ENCODE measurements at places on chromosomes 11 and 22.

DNA sequence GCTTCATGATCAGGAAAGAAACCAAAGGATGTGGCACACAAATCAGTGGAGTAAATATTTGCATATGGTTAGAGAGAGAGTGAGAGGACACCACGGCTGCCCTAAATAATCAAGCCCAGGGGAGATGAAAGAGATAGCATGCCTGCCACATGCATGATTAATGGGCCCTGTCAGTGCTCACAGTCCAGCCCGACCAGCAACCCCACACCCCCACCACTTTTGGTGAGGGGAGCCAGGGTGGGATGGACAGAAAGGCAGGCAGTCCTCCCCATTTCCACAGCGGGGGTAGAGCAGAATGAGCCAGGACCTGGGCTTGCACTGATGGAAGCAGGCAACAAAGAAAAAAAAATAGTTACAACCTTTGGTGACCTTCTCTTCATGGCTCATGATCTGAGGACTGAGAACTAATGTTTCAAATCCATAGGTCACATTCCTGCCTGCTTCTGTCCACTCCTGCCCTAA, 545.0 kb downstream of the ETS1 start:
- DNase-seq: no peak

GRCh38 chr22:47325249-47325648, 562.8 kb downstream of the TBC1D22A start:
- no peak for DNase-seq

DNA sequence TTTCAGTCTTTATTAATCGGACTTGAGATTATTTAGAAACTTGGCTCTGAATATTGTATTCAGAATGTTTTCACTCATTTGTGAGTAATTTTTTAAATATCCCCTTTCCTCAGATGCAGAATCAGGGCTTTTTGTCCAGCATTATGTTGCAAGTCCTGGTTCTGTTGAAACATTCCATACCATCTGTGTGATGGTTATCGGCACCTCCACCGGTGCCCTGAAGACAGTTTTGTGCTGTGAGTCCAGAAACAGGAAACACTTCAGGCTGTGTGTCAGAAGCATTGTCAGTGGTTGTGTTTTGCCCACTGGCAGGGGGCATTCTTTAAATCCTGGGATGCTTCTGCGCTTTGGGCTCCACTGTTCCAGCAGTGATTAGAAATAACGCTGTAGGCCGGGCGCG, 20.4 kb downstream of the CDPF1 start:
- DNase-seq: no peak

GRCh38 chr11:119085437-119085847, 761 bp downstream of the HMBS start:
- no peak for DNase-seq

DNA sequence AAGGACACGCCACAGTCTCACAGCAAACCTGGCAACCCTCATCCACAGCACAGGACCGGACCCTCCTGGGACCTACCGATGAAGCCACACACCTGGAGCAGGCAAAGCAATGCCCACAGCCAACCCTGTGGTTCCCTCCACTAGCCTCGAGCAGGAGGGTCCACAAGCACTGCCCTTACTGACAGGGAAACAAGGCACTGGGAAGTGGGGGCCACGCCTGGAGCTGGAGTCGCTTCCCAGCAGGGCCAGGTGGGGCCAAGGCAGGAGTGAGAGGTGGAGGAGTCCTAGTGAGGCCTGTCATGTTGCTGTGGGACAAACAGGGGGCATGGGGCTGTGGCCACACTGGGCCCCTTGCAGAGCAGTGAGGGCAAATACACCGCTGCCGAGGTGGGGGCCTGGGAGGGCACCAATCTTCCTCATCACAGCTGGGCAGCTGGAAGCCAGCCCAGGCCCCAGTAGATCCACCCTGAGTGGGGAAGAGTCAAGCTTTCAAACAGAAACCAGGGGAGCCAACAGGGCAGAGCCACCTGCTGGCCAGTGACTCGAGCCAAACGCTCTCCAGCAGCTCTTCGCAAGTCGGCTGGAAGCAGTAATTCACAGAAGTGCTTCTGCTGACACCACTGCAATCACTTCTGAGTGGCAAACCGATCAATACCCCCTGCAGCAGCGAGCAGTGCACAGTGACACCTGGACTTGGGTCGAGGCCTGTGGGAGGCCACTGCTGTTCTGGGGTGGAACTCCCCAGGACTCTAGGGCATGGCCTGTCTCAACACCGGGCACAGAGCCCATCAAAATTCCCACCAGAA, 13.7 kb downstream of the SULT4A1 start:
- DNase-seq: no peak

- DNase-seq: no peak
Measured at GRCh38 chr11:35021589-35021988, 105.2 kb downstream of the PDHX start.

GRCh38 chr22:50269970-50270665, at the start of gene MAPK11:
Gene MAPK11, minus strand, starts transcription at chr22:50270380. Its CDS starts 88 bp downstream, at chr22:50270292.
- DNase-seq: no peak

DNA sequence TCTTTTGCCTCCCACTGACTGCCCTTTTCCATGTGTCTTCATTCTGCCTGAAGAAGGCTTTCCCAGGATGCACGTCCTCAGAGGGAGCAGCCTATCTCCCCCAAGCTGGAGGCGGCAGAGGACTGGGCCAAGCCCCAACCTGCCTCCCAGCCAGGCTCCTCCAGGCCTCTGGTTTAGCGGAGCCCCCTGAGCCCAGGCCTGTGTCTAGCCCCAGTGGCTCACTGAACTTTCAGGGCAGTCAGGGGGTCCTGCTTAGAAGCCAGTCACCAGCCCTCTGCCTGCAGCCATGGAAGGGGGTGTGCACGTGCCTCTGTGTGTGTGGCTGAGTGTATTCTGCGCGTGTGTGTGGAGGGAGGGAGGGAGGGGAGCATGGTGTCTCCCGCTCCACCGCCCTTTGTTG, 10.4 kb upstream of the GRK2 start:
- DNase-seq: no peak

DNA sequence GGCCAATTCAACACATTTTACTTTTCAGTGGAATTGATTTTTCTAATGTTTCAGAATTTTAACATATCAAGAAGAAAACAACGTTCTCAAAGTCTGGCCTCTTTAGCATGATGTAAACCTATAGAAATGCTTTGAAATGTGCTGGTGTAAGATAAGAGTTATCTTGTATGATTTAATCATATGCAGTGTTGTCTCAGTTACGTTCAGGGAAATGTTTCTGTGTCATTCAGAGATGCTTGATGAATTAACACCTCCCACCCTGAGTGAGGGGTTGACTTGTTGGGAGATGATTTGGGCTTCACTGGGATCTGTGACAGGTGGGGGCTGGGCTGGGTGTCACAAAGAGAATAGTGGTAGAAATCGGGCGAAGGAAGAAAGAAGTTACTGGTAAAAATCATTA, 15.7 kb upstream of the MYO18B start:
- DNase-seq: no peak

GRCh38 chr11:56706486-56706885, 7.6 kb downstream of the OR9G1 start:
- no peak for DNase-seq

DNA sequence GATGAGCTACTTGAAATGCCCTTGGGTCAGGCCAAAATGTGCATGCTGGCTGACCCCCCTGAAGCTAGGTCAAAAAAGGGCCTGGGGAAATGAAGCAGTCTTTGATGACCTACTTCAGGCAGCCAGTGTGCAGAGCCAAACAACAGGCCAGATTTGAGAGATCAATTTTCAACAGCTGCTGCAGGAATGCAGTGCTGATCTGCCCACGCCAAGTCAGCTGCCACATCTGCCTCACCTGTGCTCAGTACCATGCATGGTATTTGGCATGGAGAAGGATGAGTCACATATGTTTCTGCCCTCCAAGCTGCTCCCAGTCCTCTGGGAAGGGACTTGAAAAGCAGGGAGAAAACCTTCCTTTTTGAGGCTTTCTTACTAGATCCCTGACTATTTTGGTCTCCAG, 35.8 kb downstream of the MTNR1B start:
- no peak for DNase-seq

DNA sequence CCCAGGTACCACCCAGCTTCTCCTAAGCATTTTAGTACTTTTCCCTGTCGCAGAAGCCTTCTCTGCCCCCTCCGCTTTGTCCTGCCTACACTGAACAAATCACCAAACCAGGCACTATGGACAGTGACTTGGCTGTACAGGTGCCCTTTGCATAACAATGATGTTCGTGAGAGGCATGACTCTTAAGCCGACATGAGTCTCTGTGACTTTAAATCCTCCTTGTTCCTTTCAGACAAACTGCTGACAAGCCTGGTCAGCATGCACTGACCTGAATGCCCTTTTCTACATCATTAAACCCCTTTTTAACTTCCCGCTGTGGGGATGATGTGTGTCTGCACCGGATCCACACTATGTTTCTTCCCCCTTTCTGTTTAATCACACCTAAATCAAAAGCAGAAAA, 16.6 kb downstream of the CAVIN3 start:
- DNase-seq: no peak

DNA sequence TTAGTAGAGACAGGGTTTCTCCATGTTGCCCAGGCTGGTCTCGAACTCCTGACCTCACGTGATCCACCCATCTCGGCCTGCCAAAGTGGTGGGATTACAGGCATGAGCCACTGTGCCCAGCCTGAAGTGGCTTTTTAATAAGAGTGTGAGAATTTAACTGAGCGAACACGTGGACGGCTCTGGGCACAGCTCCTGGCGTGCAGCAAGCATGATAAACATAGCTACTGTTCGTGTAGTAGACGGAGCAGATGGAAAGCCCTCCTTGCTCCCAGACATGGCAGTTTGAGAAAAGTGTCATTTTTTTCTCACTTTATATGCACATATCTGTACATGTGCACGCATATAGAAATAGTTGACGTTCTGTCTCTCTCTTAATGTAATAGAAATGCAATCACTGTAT, 7.0 kb downstream of the EMID1 start:
- no peak for DNase-seq

- no peak for DNase-seq
Measured at GRCh38 chr11:104015649-104016415, 20.6 kb upstream of the DDI1 start.

- no peak for DNase-seq
Measured at GRCh38 chr11:103798446-103798845, 238.0 kb upstream of the DDI1 start.

- DNase-seq: no peak
Measured at GRCh38 chr22:48167238-48167637, 1404.8 kb downstream of the TBC1D22A start.

DNA sequence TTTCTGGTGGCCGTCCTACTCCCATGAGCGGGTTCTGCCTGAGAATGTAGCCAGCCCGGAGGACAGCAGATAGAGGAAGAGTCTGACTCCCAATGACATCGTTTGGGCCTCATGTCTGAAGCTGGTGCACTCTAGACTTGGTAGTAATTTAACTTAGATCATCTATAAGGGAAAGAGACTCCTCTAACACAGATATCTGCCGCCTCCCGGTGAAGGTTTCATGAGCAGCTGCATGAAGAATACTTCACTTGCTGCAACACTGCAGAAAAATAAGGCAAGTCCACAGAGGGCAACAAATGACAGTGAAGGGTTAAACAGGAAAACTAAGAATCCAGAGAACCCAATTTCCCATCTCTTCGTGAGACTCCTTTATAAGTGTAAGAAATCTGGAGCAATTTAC, 5.9 kb upstream of the ARL2 start:
- no peak for DNase-seq

DNA sequence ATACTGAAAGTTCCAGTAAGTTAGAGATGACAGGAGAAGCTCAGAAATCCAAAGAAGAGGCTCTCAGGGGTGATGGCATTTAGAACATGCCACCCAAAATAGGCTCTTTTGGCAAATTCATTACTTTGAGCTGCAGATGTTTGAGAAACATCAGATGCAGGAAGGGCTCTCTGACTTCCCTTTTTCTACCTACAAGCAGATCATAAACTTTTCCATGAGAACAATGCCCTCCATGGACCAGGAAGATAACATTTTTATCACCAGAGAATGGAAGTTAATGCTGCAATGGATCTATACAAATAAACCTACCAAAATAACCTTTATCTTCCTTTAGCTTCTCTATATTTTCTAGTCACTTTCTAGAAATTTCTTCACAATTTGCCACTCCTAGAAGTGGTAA, 32.7 kb upstream of the FAR1 start:
- no peak for DNase-seq

- no peak for DNase-seq
Measured at GRCh38 chr11:77660947-77661346, 23.4 kb upstream of the CLNS1A start.

DNA sequence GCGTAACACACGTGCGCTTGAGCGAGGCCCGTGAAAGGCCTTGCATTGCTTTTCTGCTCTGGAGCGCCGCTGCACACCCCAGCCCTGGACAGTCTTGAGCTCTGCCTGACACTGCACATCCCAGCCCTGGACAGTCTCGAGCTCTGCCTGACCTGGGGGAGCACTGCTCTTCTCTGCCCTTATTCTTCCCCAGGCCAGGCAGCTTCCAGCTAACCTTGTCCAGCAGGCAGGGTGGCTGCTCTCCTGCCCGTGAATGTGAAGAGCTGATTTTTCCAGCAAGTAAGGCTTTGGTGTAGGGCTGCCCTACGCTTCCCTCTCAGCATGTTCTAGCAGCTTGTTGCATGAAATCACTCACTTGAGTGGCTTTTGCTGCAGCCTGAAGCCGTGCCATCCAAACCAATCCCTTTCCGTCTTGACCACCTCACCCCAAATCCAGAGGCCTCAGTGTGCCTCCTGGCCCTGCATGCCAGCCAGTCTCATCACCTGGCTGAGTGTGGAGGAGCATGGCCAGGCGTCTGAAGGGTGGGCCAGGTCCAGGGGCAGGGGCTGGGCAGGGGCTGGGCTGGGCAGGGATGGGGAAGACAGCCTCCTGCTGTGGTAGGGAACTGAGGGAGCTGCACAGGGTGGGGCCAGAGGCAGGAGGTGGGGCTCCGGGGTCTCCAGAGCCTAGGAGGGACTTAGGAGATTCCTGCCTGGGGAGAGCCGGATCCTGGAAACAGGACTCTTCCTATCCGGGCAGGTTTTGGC, 89.5 kb upstream of the B3GAT1 start:
- DNase-seq: no peak

- no peak for DNase-seq
Measured at GRCh38 chr11:72668629-72669347, 5.4 kb downstream of the PDE2A start.

DNA sequence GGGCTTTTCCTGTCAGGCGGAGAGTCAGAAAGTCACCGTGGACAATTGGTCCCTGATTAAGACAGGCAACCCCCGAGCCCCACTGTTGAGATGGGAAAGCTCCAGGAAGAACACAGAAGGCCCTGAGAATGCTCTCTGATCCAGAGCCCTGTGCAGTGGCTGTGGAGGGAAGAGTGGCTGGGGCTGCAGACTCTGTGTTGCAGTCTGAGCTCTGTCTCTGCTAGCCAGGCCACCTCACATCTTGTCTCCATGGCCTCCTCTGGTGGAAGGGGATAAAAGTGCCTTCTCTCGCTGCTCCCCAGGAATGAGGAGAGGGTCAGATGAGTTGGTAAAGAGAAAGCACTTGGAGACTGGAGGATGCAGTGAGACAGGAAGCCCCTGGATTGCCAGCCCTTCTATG, 141.2 kb downstream of the CEP164 start:
- DNase-seq: no peak

GRCh38 chr11:88494848-88495247, 157.3 kb upstream of the CTSC start:
- DNase-seq: no peak

- no peak for DNase-seq
Measured at GRCh38 chr11:18265949-18266348, at the start of gene SAA1. Gene SAA1, plus strand, starts transcription at chr11:18266264. Its CDS starts 624 bp downstream, at chr11:18266888.

- DNase-seq: no peak
Measured at GRCh38 chr11:71294846-71295600, 42.6 kb upstream of the SHANK2 start.

GRCh38 chr22:46674906-46675305, 54.7 kb downstream of the GRAMD4 start:
- no peak for DNase-seq

All from fibroblast of skin of left biceps (primary cell).